GDM1 (cell line): ENCODE measurements at places on chromosomes 13 and 19.

DNA sequence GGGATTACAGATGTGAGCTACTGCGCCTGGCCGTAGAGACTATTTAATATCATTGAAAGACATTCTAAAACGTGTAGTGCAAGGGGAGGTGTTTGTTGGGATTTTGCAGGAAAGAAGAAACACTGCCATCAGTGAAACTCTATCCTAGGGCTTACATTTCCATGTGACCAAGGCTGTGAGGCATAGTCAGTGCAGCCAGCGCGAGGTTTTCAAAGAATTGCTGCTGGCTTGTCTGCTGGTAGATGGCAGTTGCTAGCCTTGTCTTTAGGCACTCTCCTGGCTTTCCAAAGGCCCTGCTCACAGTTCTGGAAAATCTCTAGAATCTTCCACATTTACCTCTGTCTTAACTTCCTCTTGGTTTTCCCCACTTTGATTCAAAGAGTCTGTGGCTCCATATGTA is 77.5 kb downstream of the GPC6 start:
- no peak for DNase-seq

DNA sequence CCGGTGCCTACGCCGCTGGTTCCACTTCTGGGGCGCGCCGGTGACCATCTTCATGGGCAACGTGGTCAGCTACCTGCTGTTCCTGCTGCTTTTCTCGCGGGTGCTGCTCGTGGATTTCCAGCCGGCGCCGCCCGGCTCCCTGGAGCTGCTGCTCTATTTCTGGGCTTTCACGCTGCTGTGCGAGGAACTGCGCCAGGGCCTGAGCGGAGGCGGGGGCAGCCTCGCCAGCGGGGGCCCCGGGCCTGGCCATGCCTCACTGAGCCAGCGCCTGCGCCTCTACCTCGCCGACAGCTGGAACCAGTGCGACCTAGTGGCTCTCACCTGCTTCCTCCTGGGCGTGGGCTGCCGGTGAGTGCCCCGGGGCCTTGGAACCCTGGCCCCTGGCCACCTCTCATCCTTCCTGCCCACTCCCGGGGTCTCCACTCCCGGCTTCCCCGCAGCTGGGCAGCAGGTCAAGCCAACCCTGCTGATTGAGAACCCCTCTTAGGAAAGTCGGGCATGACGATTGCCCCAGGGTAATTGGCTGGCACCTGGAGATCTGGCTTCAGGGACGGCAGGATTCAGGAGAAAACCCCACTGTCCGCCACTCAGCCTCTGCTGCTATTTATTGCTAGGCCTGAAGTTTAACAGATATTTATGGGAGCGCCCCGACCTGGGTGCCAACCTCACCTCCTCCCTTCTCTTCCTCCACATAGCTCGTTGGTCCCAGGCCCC is 39.1 kb downstream of the TRPM4 start:
- no peak for DNase-seq

DNA sequence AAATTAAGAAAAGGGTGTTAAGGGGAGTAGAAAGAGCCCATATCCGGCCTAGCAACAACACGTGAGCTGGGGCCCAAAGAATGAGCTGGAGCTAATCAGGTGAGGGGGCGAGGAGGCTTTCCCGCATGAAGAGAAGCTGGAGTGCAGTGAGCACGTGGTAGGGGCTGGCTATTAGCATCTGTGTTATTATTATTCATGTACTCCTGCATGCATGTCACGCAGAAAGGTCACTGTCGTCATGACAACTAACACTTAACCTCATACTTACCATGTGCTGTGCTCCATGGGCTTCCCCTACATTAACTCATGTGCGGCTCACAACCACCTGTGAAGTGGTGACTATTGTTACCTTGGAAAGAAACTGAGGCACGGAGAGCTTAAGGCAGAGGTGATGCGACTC is 227.6 kb upstream of the UBL3 start:
- DNase-seq, result no peak

- no peak for DNase-seq
Observed at GRCh38 chr13:99653526-99653925, 152.3 kb downstream of the TM9SF2 start.

GRCh38 chr19:37899453-37899852 is 6.9 kb downstream of the WDR87 start:
- DNase-seq, result no peak

DNA sequence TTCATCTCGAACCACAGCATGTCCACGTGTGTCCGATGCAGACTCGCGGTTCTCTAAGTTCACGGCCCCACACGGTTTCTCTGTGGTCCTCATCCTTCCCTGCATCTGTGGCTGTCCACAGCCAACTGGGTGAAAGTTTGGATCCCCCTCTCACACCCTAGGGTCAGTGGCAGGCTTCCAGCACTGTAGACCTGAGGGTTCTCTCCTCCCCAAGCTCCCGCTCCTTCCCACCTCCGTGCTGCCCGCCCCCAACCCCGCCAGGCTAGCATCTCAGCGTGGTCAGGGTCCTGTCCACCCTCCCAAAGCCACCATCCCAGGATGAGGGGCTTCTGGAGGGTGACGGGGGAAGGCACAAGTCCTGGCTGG is 3.0 kb downstream of the ANGPTL4 start:
- no peak for DNase-seq

DNA sequence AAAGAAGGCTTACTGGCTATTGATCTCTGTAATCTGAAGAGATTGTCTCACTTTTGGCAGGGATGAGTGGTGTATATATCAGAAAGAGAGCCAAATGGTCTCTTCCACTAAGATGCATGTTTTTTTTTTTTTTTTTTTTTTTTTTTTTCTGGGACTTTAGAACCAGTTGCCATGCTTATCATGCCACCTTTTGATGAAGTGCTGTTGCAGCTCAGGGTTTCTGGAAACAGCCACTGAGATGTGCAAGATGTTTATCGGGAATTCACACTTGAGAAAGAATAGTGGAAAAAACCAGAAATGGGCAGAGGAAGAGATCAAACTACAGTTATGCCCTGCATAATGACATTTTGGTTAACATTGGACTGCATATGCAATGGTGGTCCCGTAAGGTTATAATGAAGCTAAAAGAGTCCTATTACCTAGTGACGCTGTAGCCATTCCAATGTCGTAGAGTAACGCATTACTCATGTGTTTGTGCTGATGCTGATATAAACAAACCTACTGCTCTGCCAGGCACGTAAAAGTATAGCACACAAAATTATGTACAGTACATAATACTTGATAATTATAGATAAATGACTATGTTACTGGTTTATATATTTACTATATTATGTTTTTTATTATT is 121.0 kb downstream of the KLF5 start:
- no peak for DNase-seq

DNA sequence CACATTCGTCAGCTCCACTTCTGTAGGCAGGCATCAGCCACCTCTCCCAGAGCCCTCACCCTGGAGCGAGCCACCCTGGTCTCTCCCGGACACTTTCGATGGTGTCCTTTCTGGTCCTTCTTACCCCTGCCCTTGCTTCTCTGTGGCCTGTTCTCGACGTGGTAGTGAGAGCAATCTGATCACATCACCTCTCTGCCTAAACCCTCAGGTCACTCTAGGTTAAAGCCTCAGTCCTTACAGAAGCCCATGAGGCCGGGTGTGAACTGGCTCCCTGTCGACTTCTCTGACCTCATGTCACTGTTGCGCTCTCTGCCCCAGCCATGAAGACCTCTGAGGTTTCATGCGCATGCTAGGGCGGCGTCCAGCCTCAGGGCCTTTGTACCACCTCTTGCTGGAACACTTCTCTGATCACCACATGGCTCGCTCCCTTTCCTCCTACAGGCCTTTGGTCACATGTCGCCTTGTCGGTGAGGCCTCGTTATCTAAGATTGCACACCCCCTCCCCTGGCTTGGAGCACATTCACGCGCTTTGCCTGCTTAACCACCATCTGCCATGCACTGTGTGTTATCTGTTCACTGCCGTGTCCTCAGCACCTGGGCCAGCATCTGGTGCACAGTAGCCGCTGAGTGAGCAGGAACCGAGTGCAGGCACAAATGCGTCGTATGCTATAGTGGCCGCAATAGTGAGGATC is 101.5 kb downstream of the DPF1 start:
- no peak for DNase-seq

GRCh38 chr19:37691881-37692504 is 27.6 kb downstream of the ZNF607 start:
- peak; percentile 59 for DNase-seq

DNA sequence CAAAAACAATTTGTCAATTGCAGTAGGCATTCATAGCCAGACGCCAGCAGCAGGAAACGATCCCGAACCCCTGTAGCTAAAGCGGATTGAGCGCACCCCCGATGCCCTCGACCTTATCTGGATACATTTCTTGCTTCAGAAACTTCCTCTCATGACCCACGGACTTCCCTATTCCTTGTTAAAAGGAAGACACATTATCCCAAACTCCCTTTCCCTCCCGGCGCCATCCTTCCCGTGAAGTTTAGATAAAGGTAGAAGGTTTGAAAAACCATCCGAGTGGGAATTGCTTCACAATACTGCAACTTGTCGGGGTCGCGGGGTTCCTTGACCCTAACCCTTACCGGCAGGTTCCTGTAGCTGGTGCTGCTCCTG is 977 bp downstream of the PCDH20 start:
- no peak for DNase-seq

DNA sequence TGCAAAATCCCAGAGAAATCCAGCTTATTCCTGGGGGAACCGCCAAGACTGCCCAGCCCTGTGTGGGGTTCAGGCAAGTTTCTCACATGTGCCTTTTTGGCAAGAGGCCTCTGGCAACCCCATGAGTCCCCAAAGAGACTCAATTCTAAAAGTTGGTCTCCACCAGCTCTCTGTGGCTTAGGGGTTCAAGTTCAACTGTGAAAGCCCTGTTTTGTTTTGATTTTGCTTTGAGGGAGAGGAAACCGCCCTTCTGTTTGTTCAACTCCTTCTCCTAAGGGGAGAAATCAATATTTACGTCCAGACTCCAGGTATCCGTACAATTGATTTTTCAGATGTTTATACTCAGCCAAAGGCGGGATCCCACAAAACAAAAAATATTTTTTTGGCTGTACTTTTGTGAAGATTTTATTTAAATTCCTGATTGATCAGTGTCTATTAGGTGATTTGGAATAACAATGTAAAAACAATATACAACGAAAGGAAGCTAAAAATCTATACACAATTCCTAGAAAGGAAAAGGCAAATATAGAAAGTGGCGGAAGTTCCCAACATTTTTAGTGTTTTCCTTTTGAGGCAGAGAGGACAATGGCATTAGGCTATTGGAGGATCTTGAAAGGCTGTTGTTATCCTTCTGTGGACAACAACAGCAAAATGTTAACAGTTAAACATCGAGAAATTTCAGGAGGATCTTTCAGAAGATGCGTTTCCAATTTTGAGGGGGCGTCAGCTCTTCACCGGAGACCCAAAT is 583 bp upstream of the LDLR start:
- DNase-seq, result no peak

- no peak for DNase-seq
Observed at GRCh38 chr19:35551091-35551810, 5.8 kb downstream of the TMEM147 start.

GRCh38 chr19:4089400-4089908 is 22.8 kb upstream of the ZBTB7A start:
- DNase-seq, result peak; percentile 88

GRCh38 chr19:17847538-17848366 is at the start of gene JAK3:
TSS of gene JAK3 (minus strand) at chr19:17847982. CDS start at chr19:17844417, 3,565 bp downstream.
- DNase-seq, result peak; percentile 81

DNA sequence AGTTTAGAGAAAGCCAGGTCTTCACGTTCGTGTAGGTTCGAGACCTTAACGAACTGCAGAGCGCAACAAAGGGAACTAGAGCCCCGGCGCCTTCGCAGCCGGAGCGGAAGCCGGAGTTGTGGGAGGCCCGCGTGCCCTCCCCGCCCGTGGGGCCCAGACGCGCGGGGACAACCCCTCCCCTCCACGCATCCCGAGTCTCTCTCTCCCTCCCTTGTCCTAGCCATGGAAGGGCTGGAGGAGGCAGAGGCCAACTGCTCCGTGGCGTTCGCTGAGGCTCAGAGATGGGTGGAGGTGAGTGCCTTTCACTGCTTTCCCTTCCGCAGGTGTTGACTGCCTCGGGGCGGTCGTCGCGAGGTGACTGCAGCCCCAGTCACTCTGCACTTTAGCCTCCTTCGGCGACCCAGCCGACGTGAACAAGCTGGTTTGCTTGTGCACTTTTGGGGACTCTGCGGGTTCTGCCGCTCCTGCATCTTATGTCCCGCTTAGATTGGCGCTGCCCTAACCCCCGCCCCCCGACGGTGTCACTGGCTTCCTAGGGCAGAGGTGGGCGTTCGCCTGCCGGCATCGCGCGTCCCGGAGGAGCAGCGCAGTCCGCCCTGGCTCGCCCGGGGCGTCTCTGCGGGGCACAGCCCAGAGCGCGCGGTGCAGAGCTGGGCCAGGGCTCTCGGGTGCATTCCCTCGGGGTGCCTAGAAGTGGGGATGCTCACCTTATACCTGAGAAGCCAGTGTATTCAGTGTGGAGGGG is 478 bp downstream of the LMO7 start:
- peak; percentile 54 for DNase-seq

- DNase-seq, result no peak
Observed at GRCh38 chr13:76307142-76307541, 579.1 kb downstream of the KCTD12 start.

DNA sequence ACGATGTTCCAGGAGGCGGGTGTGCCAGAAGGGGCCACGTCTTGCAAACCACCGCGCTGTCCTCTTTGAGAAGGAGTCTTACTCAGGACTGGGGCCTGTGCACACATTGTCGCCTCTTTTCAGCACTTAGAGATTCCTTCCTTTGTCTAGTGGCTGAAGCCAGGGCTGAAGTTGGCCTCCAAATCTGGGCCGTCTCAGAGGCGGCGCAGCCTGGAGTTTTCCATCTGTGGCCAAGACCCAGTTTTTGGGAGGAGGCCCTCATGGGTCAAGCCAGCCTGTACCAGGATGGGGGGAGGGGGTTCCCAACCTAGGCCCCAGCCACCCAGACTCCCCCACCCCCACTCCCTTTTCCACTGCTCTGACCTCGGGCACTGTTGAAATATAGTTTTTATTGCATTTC is 11.8 kb downstream of the ANO8 start:
- no peak for DNase-seq

DNA sequence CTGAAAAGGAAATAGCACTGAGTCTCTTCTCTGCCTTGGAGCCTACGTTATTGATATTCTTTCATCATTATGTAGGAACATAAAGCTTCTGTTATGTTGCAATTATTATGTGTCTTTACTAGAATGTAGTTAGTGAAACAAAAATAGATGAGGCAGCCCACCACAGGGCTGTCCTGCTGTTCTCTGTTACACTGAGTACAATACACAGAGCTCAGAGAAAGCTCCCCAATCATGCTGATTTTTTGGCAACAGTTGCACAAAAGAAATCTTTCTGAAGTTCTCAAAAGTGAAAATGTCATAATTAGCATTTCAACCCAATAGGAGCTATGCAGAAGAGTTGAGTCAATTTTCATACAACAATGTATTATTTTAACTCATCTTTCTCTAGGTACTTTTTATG is 119.5 kb downstream of the EFNB2 start:
- DNase-seq, result no peak

GRCh38 chr13:101536079-101536478 is 83.6 kb downstream of the ITGBL1 start:
- DNase-seq, result no peak

DNA sequence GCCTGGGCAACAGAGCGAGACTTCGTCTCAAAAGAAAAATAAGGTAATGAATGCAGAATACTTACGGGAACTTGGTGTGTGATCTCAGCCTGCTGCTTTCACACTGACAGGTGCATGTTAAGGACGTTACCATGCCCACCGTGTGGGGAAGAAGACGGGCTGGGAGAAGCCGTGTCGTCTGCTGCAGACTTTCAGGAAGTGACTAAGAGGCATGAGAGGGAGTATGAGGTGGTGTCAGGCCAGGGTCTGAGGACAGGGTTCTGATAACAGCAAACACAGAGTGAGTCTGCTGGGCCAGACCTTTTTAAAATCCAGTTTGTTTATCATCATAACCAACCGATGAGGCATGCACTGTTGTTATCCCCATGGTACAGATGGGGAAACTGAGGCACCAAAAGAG is 13.6 kb upstream of the GALP start:
- DNase-seq, result no peak
